NCI-H345 (cell line): ENCODE measurements at places on chromosomes 2 and 18.

DNA sequence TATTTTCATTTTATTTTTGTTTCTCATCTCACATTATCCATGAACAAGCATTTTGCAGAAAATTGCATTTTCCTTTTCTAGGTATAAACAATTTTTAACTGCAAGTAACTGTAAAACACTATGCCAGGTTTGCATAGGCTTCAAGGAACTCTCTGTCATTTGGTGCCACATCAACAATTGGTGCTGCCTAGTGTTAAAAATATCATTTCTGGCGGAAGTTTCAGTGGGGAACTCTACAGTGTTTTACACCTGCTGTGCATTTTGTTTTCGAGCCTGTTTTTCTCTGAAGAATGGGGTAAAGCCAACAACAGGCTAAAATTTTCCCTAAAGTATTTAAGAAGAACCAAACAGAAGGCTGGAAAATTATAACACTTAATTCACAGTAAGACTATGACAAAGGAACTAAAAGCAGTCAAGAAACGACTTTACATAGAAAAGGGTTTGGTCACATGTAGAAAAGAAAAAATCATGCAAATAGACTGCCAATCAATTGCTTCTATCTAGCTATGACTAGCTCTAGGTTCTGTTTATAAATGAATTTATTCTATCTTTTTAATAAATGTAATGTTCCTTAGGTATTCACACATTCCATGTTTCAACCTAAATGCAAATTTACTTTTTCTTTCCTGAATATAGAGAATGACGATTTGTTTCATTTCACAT lies 21.4 kb upstream of the FRZB start:
- no peak for DNase-seq

DNA sequence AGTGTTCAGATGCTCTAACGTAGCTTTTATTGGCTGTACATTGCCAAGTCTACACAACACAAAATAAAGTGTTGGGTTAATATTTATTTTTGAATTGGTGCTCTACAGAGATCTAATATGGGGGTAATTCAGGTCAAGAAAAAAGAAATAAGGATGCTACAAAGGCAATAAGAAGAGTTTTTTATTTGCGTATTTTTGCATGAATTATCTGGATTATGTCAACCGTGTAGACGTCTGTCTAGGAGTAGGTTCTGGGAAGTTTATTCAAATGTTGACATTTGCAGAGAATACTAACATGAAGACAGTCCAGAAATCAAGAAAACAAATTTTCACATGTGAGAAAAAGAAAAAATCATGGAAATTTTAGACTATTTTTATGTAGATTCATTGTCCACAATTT lies 876.7 kb upstream of the POU3F3 start:
- DNase-seq, result no peak

DNA sequence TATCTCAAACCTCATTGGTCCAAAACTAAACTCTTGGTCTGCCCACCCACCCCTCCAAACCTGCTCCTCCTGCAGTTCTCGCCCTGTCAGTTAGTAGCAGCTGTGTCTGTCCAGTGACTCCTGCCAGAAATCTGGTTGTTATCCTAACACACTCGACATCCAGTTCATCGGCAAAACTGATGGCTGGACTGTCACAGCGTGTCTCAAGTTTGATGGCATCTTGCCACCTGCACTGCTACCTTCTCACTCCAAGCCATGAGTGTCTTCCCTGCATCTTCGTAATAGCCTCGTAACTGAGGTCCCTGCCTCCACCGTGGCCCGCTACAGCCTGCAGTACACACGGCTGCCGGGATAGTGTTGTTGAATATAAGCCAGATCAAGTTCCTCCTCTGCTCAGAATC lies 470.1 kb upstream of the RAB12 start:
- DNase-seq, result no peak

GRCh38 chr2:14891546-14891945 lies 259.0 kb downstream of the LRATD1 start:
- DNase-seq, result no peak

- DNase-seq, result peak; percentile 81
Observed at GRCh38 chr2:188293601-188294351, 2.1 kb downstream of the GULP1 start.

DNA sequence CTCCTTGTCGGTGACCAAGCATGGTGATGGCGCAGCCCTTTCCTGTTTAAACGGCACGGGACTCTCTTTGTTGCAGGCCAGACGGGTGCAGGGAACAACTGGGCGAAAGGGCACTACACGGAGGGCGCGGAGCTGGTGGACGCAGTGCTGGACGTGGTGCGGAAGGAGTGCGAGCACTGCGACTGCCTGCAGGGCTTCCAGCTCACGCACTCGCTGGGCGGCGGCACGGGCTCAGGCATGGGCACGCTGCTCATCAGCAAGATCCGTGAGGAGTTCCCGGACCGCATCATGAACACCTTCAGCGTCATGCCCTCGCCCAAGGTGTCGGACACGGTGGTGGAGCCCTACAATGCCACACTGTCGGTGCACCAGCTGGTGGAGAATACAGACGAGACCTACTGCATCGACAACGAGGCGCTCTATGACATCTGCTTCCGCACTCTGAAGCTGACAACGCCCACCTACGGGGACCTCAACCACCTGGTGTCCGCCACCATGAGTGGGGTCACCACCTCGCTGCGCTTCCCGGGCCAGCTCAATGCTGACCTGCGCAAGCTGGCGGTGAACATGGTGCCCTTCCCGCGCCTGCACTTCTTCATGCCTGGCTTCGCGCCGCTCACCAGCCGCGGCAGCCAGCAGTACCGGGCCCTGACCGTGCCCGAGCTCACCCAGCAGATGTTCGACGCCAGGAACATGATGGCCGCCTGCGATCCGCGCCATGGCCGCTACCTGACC lies 17.1 kb downstream of the TUBB6 start:
- DNase-seq, result no peak

- no peak for DNase-seq
Observed at GRCh38 chr2:174015428-174015827, 50.3 kb upstream of the SP3 start.
